ENCODE measurements at places on chromosomes 6 and 20.

GRCh38 chr20:59027741-59028320, 4.3 kb downstream of the ATP5F1E start:
- DNase-seq: no peak

DNA sequence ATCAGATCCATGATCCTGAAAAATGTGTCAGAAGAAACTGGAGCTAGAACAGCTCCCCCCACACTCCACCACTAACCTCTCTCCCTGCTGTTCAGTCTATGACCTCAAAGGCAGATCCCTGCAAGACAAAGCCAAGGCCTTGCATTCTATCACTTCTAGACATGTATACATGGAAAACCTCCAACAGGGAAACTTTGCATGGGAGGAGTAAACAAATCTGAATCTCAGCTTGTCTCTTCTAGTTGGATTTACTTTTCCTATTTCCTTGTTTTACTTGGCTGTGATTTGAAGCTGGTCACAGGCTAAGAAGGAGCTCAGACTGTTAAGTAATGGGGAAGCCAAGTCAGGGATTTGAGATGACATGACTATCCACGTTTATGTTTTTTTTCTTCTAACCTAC, 456.8 kb upstream of the CHD6 start:
- no peak for DNase-seq

GRCh38 chr6:90028995-90029635, 134.8 kb downstream of the GJA10 start:
- no peak for DNase-seq

DNA sequence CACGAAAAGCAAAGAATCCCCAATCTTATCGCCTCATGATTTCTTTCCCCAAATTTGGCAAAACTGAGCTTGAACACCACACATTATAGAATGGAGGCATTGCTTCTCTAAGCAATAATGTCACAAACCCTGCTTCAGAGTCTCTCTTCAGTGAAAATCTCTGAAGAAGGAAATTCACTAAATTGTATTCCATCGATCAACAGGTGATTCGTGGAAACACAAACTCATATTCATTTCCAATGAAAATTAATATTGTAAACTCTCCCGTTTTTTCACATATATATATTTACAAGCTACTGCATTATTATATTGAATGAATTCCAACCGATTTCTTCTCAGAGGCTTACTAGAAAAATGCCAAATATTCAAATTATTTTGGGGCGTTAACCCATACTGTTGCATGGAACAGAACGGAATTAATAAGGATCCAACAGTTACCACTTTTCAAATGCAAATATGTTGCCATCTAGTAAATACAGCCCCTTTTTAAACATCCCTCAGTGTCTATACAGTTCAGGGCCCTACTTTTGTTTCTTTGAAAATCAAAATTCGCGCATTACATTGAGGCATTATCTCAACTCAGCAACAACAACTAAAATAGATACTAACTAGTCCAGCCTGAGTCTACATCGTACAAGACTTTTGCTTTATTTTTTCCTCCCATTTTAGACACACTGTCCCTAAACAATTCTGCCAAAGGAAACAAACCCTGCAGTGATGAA, 1.3 kb downstream of the KIF13A start:
- DNase-seq: no peak
